ENCODE measurements at places on chromosomes 1 and 21. TPM values are rescaled to one million over a fixed set of nuclear protein-coding genes. Genes with fewer than 3 reads are reported as not detected.

The SLC35F3 gene
- total RNA-seq = 0.12 TPM

The ELOA gene
- total RNA-seq = 21.7 TPM

The LPAR3 gene
- total RNA-seq = 16.7 TPM

The ADGRL4 gene
- total RNA-seq = 3.7 TPM

The OR2T11 gene
- total RNA-seq = not detected

The UHMK1 gene
- total RNA-seq = 130 TPM

The MYCL gene
- 0.37 TPM for total RNA-seq

The CYP4B1 gene
- not detected for total RNA-seq

The SPRR2F gene
- not detected for total RNA-seq

The ENAH gene
- total RNA-seq = 72.2 TPM

The MSH4 gene
- 0.25 TPM for total RNA-seq

The MROH7 gene
- 0.11 TPM for total RNA-seq

The VASH2 gene
- total RNA-seq = 0.11 TPM

The CHIA gene
- not detected for total RNA-seq

The EFNA3 gene
- 0.50 TPM for total RNA-seq

The UQCRHL gene
- 2.4 TPM for total RNA-seq

The PIGV gene
- total RNA-seq = 13.8 TPM

The PODN gene
- total RNA-seq = 35.1 TPM

The PTAFR gene
- total RNA-seq = 0.33 TPM

The BCAN gene
- 0.11 TPM for total RNA-seq

The DPH5 gene
- 40.7 TPM for total RNA-seq

The AIRE gene
- under 0.01 TPM for total RNA-seq

The TRIM33 gene
- 30.6 TPM for total RNA-seq

The SMIM11 gene
- total RNA-seq = 4.5 TPM

The ITGB2 gene
- total RNA-seq = not detected

The MTF2 gene
- total RNA-seq = 20.0 TPM

The IL10 gene
- not detected for total RNA-seq

The KIF1B gene
- total RNA-seq = 38.0 TPM

The CTH gene
- total RNA-seq = 4.9 TPM

The BRDT gene
- total RNA-seq = not detected

The TCEA3 gene
- total RNA-seq = 6.8 TPM

The S100A8 gene
- total RNA-seq = not detected

The TP73 gene
- total RNA-seq = under 0.01 TPM

All from uterine smooth muscle cell (primary cell).